Esophagus squamous epithelium (tissue), 5 donors: ENCODE measurements at places on chromosomes 12 and 14.

DNA sequence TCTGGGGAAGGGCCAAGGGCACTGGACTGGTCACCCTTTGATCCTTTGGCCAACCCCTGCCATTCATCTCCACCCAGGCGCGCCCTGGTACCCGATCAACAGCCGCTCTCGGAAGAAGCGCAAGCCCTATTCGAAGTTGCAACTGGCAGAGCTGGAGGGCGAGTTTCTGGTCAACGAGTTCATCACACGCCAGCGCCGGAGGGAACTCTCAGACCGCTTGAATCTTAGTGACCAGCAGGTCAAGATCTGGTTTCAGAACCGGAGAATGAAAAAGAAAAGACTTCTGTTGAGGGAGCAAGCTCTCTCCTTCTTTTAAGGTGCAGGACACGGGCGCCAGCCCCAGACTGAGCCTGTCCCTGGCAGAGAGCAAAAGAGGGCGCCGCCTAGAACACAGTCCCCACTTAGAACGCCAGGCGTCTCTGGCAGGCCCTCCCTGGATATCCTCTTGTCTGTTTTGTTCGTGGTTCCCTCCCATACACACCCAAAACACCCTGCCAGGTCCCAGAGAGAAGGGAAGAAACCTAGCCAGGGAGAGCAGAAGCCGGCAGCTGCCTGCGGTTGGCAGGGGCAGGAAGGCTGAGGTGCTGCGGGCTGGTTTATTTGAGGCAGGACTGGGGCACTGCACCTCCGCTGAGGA is 1.7 kb downstream of the HOXC12 start:
- peaks cover 55% of the 10 kb centered on the region for H3K4me1 ChIP-seq
- H3K27ac ChIP-seq: no peak overlapping the region
- H3K27me3 ChIP-seq: peaks cover 95% of the 10 kb centered on the region
- H3K4me3 ChIP-seq: no peak overlapping the region
- H3K36me3 ChIP-seq: no peaks in the 10 kb centered on the region

DNA sequence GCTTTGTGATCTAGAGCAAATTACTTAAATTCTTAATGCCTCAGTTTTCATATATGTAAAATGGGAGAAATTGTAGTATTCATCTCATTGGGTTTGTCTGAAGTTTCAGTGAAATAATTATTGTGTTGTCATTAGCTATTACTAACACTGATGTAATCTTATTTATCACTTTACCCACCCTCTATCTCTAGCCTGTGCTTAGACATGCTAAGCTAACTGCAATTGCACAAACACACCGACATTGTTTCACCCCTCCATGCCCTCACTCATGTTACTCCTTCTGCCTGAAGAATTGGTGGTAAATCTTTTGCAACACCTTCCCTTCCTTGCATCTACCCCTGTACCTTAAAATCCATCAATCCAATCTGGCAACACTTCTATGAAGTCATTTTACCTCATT is 241.6 kb downstream of the BCAT1 start:
- no peak for DNase-seq
- H3K4me3 ChIP-seq: no peak overlapping the region
- H3K27ac ChIP-seq: no peak overlapping the region
- H3K4me1 ChIP-seq: no peaks in the 10 kb centered on the region
- H3K27me3 ChIP-seq: no peaks in the 10 kb centered on the region

GRCh38 chr12:50248883-50249282 is 34.4 kb downstream of the LIMA1 start:
- peaks cover 15% of the 10 kb centered on the region for H3K4me1 ChIP-seq
- H3K27ac ChIP-seq: no peak overlapping the region
- no peak overlapping the region for H3K4me3 ChIP-seq
- no peak for DNase-seq
- peaks cover 9% of the 10 kb centered on the region for H3K36me3 ChIP-seq

- DNase-seq: no peak
- H3K36me3 ChIP-seq: no peaks in the 10 kb centered on the region
- H3K27me3 ChIP-seq: no peaks in the 10 kb centered on the region
- H3K27ac ChIP-seq: peak overlapping the region; percentile 82
- peaks cover 15% of the 10 kb centered on the region for H3K4me1 ChIP-seq
These were observed 527 bp upstream of the CARMIL3 start for GRCh38 chr14:24051176-24051788.

DNA sequence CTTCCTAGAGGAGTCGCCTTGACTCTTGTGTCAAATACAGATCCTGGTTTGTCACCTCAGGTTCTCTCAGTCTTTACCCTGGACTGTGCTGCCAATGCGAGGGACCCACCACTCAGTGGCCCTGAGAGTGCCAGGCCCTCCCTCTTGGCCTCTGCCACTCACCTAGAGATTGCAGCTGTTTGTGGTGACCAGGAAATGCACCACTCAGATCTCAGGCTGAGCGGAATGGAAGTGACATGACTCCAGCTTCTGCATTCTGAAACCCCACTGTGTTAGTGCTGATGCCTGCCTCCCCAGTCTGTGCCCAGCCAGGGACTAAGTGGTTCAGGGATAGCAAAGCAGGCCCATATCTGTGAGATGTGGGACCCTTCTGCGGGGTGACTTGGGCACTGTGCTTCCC is 27.8 kb upstream of the NEDD1 start:
- H3K27ac ChIP-seq: no peak overlapping the region
- H3K4me1 ChIP-seq: no peaks in the 10 kb centered on the region
- no peaks in the 10 kb centered on the region for H3K36me3 ChIP-seq
- DNase-seq: no peak

DNA sequence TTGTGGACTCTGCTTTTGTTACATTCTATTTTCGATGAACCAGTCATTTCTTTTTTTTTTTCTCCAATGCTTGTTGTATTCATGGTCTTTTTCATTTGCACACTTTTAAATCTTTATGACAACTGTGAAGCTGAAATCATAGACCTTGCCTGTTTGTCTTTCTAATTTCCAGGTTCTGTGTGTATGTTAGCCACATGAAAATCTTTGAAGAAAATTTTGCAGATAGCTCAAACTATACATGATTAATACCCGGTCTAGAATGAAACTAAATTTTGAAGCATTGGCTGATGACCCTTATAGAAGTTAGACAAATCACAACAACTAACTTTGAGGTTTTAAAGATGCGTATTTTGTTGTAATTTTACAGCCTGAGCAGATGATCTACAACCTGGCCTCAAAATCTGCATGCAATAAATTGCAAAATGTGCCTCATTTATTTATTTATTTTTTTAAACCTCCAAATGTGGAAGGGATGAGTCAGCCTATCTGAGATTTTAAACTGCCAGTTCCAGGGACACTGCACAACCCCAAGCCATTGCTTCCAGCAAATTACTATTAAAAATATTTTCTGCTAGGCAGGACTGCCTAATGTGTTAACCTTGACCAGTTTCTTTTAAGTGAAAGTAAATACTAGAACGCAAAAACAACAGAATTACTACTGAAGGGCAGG is 96.3 kb upstream of the NAV3 start:
- H3K4me1 ChIP-seq: no peaks in the 10 kb centered on the region
- no peak for DNase-seq
- no peaks in the 10 kb centered on the region for H3K27me3 ChIP-seq
- H3K27ac ChIP-seq: no peak overlapping the region
- no peaks in the 10 kb centered on the region for H3K36me3 ChIP-seq

DNA sequence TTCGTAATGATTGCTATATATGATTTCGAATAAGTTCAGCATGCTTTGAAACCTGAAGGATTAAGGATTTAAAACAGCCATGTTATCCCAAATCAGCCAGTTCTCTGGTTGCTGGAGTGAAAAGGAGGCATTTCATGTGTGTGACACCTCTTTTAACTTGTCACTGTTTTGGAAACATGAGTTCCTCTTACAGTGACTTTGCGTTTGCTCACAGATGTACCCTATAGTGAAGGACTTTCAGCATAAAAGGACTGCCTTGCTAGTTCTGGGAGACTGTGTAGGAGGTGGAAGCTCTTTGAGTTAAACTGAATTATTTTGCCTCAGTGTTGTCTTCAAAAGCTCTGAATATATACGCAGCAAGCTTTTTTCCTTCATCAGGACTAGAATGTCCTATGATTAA is 7.6 kb downstream of the RNASE11 start:
- no peak overlapping the region for H3K27ac ChIP-seq
- no peak overlapping the region for H3K4me3 ChIP-seq
- H3K36me3 ChIP-seq: no peaks in the 10 kb centered on the region
- H3K27me3 ChIP-seq: peaks cover 4% of the 10 kb centered on the region
- DNase-seq: no peak

DNA sequence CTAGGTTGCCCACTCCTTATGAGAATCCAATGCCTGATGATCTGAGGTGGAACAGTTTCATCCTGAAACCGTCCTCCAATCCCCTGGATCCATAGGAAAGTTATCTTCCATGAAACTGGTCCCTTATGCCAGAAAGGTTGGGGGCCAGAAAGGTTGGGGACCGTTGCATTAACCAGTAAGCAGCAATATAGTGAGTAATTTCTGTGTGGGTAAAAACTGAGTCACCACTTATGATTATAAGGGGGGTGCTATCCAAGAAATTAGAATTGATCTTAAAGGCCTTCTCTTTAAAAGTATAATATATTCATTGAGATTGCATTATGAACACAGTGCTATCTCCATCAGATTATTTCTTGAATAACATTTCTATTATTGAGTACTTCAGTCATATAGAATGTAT is 97.2 kb downstream of the PCNX1 start:
- no peaks in the 10 kb centered on the region for H3K4me1 ChIP-seq
- no peak for DNase-seq
- no peaks in the 10 kb centered on the region for H3K27me3 ChIP-seq
- no peaks in the 10 kb centered on the region for H3K36me3 ChIP-seq
- no peak overlapping the region for H3K27ac ChIP-seq

DNA sequence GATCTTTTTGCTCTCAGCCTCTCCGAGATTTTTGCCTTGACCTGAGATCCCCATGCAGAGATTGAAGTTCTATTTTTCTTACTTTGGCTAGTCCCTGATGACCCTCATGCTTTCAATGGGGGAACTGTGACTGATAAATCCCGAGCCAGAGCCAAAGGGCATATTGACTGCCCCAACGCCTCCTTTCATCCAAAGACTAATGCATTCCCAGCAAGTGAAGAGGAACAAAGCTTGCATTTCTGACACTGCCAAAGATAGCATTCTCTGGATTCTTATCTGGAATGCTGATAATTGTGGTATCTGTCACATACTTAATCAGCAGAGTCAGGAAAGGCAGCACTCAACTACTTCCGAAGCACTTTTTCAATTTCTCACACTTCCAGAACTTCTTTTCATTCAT is 152.3 kb upstream of the EGLN3 start:
- H3K36me3 ChIP-seq: no peaks in the 10 kb centered on the region
- H3K27me3 ChIP-seq: no peaks in the 10 kb centered on the region
- H3K4me3 ChIP-seq: no peak overlapping the region
- peaks cover 13% of the 10 kb centered on the region for H3K4me1 ChIP-seq
- H3K27ac ChIP-seq: no peak overlapping the region

GRCh38 chr14:65415613-65416012 is 3.1 kb downstream of the FUT8 start:
- H3K27me3 ChIP-seq: no peaks in the 10 kb centered on the region
- DNase-seq: no peak
- no peak overlapping the region for H3K4me3 ChIP-seq

DNA sequence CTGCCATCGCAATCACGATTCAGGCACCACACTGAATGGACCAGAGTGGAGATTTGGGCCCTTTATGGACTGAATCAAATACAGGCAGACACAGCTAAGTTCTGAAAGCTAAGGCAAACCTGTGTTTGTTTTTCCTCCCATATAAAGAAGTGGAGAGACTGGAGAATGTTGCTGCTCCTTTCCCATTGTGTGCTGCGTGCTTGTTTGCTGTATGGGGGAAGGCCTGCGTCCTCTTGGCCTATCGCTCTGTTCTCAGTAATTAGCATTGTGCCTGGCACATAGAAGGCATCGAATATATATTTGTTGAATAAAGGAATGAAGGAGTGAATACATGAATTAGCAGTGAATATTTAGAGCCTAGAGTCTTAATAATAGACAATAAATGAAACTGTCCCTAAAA is 12.4 kb downstream of the ST8SIA1 start:
- no peaks in the 10 kb centered on the region for H3K36me3 ChIP-seq
- DNase-seq: no peak
- no peaks in the 10 kb centered on the region for H3K4me1 ChIP-seq
- no peak overlapping the region for H3K4me3 ChIP-seq
- H3K27me3 ChIP-seq: no peaks in the 10 kb centered on the region
- no peak overlapping the region for H3K27ac ChIP-seq

- H3K27me3 ChIP-seq: no peaks in the 10 kb centered on the region
- DNase-seq: no peak
- H3K4me3 ChIP-seq: no peak overlapping the region
- no peaks in the 10 kb centered on the region for H3K36me3 ChIP-seq
These were observed 9.7 kb downstream of the VRK1 start for GRCh38 chr14:96806836-96807235.

- H3K4me1 ChIP-seq: peaks cover 56% of the 10 kb centered on the region
- H3K27ac ChIP-seq: peak overlapping the region; percentile 84
- H3K4me3 ChIP-seq: no peak overlapping the region
- DNase-seq: no peak
These were observed 57.1 kb downstream of the VWF start for GRCh38 chr12:6067152-6067916.

GRCh38 chr12:43402436-43402835 is 149.6 kb downstream of the ADAMTS20 start:
- no peak overlapping the region for H3K27ac ChIP-seq
- no peaks in the 10 kb centered on the region for H3K27me3 ChIP-seq
- no peaks in the 10 kb centered on the region for H3K4me1 ChIP-seq

DNA sequence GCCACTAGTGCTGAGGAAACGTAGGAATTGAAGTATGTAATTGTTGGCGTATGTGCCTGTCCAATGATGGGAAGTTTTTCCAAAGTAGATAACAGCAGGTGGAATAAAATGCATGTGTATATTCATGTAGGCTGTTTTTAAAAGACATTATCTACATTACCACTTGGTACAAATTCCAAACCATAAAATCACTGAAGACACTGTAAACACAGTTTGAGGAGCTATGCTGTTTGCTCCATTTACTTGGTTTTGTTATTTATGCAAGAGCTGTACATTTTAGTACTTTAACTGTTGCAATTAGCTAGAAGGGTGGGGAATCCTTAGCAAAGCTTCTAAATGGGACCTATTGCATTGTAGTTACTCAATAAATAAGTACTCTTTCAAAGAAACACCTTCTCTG is 274.5 kb upstream of the DIO2 start:
- no peak for DNase-seq
- H3K36me3 ChIP-seq: no peaks in the 10 kb centered on the region
- no peaks in the 10 kb centered on the region for H3K27me3 ChIP-seq
- no peaks in the 10 kb centered on the region for H3K4me1 ChIP-seq
- H3K27ac ChIP-seq: no peak overlapping the region
- no peak overlapping the region for H3K4me3 ChIP-seq

GRCh38 chr14:50423529-50423928 is 26.8 kb upstream of the CDKL1 start:
- no peaks in the 10 kb centered on the region for H3K27me3 ChIP-seq
- no peak overlapping the region for H3K4me3 ChIP-seq
- H3K4me1 ChIP-seq: no peaks in the 10 kb centered on the region
- no peak for DNase-seq
